ENCODE measurements at places on chromosomes 5 and 9.

DNA sequence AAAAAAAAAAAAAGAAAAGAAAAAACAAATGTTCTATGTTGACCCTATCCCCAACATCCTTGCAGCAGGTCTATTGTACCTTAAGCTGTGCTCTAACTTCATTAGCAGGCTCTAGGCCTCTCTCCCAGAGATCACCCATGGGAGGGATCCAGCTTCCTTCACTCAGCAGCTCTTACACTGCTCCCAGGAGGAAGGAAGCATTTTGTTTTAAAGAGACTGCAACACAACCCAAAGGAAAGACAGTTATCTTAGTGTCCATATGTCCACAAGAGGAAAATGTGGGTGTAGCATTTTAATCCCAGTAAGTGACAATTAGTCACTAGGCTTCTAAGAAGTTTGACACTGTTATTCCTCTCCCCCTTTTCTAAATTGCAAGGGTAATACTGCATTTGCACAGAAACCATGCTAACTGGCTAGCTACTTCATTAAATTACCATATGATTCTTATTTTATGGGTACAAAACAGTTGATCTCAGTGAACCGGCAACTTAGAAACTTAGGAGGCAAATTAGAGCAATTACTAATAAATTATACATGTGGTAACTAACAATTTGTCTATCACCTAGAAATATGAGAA lies 58.8 kb downstream of the MARCHF3 start:
- no peak for DNase-seq

DNA sequence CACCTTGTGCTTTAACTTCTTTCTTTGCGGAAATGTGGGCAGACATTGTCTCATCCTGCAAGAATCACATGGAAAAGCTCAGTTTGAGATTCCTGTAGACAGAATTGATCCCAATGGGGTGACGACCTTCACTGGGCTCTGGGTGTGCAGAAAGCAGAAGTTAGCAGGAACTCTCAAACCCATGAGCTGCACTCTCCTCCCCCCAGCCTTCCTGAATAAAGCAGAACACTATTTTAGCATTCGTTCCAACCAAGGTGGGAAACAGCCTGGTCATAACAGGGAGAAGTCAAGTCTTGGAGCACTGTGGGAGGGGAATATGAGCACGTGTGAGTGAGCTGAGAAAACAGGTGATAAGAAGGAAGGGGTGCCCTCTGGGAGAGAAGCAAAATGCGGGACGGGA lies 87.4 kb upstream of the FER start:
- DNase-seq: no peak

DNA sequence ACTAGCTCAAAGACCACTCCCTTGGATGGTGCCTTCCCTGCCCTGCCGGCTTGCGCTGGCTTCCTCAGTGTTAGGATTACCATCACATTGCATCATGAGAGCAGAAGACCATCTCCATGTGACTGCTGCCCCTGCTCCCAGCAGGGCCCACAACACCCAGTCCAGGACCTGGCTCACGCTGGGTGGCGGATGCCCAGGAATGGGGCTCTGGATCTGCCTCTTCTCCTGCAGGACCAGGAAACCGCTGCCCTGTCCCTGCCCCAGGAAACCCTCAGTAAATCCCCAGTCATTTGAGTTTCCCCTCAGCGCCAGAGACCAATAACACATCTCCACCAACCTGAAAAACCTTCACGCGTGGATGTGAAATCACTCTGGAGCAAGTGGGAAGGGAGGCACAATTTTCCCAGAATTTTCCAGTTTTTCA lies 3.3 kb upstream of the RNF44 start:
- no peak for DNase-seq

- no peak for DNase-seq
Observed at GRCh38 chr5:141879941-141880738, 1.9 kb upstream of the PCDH1 start.

DNA sequence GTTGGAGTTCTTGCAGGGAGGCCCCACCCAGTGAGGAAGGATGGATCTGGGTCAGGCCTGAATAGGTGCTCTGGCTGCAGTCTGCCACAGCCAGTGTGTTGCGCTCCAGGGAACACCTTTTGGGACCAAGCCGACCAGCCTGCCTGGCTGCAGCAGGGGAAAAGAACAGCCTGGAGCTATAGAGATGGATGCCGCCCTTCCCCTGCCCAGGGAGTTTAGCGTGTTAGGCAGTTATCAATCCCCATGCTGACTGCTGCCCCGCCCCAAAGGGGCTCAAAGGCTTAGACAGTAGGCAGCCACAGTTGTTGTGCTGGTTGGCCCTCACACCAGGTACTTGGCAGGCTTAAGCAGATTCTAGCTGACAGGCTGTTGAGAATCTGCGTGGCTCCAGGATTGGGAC lies 153.4 kb upstream of the ADAMTS19 start:
- no peak for DNase-seq

DNA sequence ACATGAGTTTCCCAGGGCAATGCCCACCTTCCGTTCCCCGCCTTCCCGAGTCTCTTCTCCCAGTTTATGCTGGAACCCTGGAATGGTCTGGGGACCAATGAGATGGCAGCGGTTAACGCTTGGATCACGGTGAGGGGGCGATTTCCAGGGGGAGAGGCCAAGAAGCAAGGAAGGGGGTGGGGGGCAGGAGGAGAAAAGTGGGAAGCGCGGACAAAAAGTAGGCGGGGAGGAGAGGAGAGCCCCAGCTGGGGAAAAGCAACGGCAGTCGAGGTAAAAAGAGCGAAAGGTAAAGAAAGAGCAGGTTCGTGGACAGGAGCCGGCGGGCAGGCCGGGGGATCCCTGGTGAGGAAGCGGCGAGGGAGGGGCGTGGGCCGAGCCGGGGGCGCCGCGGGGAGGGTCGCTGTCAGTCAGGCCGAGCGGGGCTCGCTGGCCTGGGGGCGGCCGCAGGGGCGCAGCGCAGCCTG lies 508 bp upstream of the SNCAIP start:
- no peak for DNase-seq

DNA sequence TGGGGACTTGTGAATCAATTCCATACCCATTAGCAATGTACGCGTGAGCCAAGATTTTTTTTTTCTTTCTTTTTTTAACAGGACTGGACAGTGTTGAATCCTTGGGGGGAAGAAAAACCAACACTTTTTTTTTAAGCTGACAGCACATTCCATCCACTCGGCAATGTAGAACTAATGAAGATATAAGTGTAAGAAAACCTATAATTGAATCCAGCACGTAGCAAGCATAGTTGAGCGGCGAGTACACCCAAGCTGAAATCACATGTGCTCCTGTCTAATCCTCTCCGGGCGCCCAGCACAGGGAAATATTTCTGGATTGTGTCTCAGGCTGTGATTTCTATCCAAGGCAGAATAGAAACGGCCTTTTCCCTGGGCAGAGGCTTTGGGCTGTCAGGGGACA lies 118.2 kb downstream of the BOD1 start:
- DNase-seq: no peak

GRCh38 chr5:178231539-178232123 lies 971 bp downstream of the PHYKPL start:
- DNase-seq: no peak

GRCh38 chr9:14466429-14466818 lies 152.5 kb upstream of the NFIB start:
- DNase-seq: no peak

DNA sequence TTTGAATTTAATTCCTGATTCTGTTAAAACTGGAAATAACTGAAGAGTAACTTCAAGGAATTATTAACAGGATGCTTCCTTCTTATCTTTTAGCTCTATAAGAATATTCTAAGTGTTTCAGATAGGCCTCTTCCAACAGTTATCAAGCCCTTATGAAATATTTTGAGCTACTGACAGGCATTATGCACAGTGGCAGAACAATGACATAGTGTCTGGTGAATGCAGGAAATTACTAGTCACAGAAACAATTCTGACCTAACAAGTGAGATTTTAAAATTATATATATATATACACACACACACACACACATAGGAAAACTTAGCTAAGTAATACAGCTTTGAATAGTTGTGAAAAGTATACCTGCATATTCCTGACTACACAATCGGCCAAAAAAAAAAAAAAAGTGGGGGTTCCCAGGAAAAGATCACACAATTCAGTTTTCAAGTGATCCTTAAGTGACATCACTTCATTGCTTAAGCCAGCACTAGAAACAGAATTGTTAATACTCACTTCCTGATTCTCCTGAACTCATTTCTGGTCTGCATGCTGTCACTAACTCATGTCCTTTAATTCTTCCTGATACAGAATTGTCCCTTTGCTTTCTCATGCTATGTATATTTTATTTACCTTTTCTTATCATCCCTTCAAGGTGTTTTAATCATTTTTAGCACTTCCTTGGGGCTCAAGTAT lies 77.3 kb downstream of the SLC25A46 start:
- no peak for DNase-seq

DNA sequence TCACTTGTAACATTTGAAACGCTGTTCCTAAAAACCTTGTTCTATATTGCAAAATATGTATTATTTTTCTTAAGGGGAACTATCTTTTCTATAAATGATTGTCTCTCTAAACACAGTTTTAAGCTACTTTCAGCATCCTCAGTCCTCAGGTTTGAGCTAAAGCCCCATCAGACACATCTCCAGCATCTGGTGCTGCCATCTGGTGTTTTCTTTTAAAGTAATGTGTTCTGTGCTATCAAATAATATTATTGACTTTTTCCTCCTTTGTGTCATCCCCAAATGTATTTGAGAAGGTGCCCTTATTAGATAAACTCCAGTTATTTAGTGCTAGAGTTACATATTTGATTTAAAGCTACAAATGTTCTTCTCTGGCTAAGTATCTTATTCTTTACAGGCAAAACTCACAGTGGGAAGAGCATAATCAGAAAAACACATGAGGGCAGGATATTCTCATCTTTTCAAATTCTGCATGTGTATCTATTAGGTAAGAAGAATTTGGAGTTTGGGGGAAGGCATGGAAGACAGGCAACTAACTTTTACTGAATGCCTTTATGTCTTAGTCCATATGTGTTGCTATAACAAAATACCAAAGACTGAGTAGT lies 27.5 kb downstream of the ZNF474 start:
- DNase-seq: peak; percentile 78

DNA sequence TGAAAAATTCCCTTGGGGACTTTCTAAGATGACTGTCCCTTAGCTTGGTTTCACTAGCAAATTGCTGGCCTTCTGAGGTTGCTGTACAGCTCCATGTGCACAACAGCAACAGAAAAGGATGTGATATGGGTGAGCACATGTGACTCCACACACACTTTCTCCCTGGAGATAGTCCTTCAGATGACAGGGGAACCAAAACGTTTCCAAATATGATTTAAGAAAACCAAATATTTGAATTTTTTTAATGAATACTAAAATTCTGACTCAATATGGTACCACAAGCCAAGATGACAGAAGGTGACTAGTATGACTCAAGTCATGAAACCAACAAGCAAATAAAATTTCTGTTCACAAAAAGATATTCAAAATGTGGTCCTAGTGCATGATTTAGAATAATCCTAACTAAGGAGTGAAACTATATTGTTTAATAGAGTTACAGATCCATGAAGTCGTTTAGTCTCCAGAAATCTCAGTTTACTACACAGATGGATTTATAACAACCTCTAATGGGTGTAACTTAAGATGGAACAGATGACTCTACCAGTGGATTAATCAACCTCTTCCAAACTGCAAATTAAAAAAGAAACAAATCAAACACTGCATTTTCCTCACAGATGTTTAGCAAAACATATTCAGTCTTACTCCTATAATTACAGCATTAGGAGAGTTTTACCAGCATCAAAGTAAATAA lies 144.8 kb upstream of the PIK3R1 start:
- peak; percentile 46 for DNase-seq

DNA sequence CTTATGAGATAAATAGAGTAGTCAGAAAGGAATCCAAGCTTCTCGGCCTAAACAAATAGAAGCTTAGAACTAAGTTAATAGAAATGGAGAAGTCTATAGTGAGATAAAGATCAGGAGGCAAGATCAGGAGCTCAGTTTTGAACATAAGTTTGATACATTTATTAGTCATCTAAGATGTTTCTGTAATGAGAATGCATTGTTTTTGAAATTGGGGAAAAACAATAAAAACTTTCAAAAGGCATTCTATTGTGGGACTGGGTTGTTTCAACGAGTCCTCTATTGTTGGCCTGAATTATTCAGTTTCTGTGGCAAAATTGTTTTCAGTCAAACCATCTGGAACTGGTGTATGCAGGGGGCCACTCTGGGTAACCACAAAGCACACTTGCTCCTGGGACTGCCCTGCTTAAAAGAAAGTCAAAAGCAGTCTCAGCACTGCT lies 181.0 kb upstream of the CLINT1 start:
- no peak for DNase-seq

DNA sequence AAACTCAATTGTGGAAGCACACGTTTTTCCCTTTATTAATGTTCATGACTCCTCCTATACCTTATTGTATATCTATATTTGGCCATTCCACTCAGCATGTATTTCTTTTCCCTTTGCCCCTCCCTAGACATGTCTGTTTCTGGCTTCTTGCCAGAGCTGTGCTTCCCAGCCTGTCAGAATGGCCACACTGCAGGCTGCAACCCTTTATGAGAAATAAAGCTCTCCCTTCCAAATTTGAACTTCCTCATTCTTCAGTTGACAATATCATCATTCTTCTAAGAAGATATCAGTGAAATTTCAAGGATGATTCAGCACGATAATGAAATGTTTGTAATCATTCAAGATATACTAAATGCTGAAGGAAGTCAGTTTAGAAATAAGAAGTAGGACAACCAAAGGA lies 107.6 kb upstream of the PRSS3 start:
- peak; percentile 33 for DNase-seq

GRCh38 chr5:79876456-79876855 lies 114.6 kb downstream of the MTX3 start:
- no peak for DNase-seq

- DNase-seq: no peak
Observed at GRCh38 chr5:51664491-51665250, 281.4 kb downstream of the ISL1 start.

DNA sequence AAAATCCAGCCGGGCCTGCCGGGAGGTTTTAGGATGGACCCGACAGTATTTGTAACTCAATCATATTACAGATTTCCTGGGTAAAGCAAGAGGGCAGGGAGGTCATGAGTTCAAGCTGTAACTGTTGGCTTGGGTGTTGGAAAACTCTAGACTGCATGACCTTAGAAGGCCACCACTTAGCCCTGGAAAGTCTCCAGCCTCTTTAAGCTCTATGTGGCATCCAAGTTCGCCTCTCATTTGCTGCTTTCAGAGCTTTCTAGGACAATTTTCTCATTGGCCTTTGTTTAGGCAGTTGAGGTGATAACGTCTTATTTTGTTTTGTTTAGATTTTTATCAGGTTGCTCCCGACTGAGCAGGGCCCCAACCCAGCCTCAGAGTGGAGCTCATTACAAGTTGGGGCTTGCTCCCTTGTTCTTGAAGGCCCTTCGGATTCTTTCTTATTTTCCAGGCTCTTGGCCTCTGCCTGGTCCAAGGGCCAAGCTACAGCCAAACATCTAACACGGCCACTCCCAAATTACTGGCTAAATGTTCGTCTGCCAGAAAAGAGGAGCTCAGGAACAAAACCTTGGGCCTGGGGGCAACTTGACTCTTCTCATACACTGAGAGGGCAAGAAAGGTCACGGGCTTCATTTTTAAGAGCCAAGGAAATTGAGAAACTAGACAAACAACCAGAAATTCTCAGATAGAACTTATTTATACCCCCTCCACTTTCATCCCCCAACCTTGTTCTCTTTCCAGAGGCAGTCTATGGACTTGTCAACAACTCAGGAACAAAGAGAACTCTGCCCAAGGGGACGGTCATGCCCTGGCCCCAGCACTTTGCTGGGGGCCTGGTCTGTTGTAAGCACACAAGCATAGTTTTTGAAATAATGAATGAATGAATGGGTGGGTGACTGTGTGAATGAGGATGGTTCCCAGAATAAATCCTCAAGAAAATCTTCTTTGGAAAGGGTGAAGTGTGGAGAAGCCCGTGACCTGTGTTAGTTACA lies 526.9 kb downstream of the BNC2 start:
- no peak for DNase-seq
